Foreskin melanocyte (primary cell): ENCODE measurements at places on chromosomes 11 and 22.

GRCh38 chr11:114215428-114215827, 80.8 kb upstream of the NNMT start:
- DNase-seq: no peak

DNA sequence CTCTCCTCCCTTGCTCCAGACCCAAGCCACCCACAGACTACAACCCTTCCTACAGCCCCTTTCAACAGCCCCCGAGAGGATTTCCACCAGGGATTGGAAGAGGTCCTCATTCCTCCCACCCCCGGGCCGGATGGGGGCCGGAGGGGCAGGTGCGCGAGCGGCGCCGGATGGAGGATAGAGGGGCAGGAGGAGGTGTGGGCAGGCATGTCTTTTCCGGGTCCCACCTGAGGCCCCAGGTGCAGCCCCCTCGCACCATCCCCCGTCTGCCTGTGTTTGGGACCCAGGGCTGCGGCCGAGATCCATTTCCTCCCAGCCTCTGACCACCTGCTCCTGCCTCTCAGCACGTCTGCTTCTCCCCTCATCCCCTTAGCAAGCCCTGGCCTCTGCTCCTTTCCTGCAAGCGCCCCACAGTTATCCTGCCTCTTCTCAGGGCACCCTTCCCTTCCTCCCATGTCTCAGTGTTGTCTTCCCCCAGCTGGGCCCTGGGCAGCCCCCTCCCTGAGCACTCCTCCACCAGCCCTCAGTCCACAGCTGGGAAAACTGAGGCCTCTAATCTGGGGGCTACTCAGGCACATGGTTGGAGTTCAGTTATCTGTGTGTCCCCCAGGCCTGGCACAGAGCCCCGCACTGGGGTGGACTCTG, 19.3 kb upstream of the CBX7 start:
- DNase-seq: no peak

GRCh38 chr22:22944268-22944985, 56.8 kb downstream of the IGLL5 start:
- no peak for DNase-seq

GRCh38 chr11:17983569-17983968, 29.3 kb downstream of the SERGEF start:
- DNase-seq: no peak

- no peak for DNase-seq
Measured at GRCh38 chr22:49999063-49999945, 13.3 kb downstream of the IL17REL start.

GRCh38 chr22:24948356-24949202, 2.1 kb upstream of the LHFPL7 start:
- no peak for DNase-seq

GRCh38 chr11:125380756-125381445, 115.2 kb downstream of the FEZ1 start:
- no peak for DNase-seq

DNA sequence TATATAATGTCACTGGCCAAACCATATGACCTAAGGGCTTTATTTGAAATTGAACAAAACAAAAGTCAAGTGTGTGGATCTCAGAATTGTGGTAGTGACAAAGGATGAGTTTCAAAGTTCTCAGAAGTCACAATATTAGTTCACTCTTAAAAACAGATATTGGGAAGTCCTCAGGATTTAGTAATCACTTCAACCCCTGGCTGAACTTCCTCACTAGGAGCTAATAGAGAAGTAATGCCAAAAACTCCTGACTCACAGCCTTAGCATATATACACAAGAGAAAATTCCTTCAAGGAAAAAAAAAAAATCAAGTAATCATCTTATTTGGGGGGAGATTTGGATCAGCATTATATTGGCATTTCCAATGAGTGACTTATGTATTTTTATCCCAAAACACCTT, 75.6 kb upstream of the APOA1 start:
- DNase-seq: no peak

DNA sequence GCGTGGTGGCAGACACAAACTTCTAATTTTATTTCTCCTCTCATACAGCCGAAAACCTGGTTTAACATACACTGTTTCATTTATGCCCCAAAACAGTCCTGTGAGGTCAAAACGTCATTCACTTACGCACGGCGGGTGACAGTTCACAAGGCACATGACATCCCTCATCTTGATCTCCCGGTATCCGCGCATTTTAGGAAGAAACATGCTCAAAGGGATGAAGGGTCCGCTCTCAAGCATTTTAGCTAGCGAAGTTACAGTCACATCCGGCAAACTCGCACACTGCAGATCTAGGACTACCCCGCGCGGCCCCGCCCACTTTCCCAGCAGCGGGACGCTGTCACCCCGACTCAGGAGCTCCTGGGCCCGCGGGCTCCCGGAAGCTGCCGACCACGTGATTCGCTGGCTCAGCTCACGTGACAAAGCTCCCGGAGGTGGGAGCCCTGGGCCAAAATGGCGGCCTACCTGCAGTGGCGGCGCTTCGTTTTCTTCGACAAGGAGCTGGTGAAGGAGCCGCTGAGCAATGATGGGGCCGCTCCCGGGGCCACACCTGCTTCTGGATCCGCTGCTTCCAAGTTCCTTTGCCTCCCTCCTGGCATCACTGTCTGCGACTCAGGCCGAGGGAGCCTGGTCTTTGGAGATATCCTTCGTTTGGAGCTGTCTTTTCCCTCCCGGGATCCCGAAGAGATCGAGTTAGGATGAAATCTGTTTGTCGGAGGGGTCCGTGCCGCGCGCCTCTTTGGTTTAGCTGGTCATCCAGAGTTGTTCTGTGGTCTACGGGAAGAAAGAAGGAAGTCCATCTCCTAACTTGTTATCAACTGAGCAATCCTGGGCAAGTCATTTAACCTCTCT, at the start of gene VPS11:
TSS of gene VPS11 (plus strand) at position 448 of the 852 bp plus-strand sequence. CDS start at position 454, 6 bp downstream.
- DNase-seq: peak; percentile 93

GRCh38 chr11:111435046-111435698, 56.1 kb upstream of the POU2AF1 start:
- no peak for DNase-seq

DNA sequence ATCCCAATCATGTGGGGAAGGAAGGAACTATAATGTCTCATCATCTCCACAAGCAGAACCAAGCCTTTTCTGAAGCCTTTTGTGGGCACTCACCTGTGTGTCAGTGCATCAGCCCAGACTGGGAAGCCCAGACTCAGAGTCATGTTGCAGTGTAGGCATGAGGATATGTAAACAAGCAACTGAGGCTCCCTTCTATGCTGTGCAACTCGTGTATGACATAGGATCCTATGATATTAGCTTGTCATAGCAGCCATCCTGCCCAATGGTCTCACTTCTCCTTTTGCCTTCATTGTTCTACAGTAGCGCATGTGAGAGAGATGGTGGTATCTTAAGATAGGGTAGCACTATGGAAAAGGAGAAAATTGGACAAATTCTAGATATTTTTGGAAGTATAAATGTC, 103.4 kb upstream of the OLFML1 start:
- no peak for DNase-seq

GRCh38 chr22:32874385-32874784, 72.9 kb downstream of the TIMP3 start:
- no peak for DNase-seq

DNA sequence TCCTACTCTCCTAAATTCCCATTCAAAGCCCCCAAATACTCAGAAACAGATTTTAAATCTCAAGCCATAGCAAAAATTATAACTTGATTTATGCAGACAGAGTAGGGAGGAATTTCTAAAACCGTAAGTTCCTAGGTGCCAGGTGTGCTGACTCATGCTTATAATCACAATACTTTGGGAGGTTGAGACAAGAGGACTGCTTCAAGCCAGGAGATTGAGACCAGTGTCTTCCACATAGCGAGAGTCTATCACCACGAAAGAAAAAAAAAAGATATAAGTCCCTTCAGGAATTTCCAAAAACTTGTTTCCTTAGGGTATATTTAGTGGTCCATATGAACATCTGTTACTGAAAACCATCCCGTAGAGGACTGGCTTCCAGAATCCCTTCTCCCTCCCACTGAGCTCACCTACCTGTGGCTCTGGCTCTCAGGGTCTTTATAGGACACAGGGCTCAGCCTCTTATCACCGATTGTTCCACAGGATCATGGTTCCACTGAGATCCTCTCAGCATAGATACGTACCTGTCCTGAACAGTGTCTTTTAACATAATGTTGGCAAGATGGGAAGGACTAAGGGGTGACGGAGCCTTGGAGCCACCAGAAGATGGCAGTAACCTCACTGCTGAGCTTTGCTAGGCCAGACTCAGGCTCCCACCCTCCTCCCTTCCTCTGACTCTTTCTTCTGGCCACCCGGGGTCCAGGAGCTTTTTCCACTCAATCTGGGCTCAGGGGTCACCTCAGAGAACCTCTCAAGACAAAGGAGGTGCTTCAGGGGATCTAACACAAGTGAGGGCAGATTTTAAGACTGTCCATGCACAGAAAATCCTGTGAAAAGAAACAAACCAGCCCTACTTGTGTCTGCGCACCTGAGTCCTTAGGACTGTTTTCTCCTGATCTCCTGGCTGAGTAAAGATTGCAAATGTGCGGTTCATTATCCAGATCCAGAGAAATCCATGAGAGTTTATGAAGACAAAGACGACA, 117.5 kb upstream of the TOP3B start:
- no peak for DNase-seq

DNA sequence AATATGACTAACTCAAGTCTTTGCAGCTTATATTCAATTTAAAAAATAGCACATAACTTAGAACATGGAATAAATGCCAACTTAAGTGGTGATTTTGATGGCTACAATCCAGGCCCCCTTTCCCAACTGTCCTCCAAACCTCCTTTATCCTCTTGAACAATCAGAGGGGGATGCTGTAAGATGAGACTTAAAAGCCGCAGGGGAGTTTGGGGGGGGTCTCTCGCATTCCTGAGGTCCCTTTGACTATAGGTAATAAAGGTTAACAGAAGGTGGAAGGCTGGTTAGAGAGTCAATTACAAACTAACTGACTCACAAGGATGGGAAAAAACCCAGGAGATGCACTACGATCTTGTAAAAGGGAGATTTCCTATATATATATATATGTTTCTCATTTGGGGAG, 101.8 kb downstream of the KIRREL3 start:
- no peak for DNase-seq

- DNase-seq: no peak
Measured at GRCh38 chr22:19139001-19139356, 5.5 kb downstream of the ESS2 start.

GRCh38 chr11:121614636-121615240, 162.0 kb upstream of the SORL1-AS1 start:
- DNase-seq: no peak

- no peak for DNase-seq
Measured at GRCh38 chr11:15970506-15971214, 385.7 kb downstream of the SOX6 start.

GRCh38 chr11:109784536-109784935, 308.7 kb upstream of the ZC3H12C start:
- DNase-seq: no peak

DNA sequence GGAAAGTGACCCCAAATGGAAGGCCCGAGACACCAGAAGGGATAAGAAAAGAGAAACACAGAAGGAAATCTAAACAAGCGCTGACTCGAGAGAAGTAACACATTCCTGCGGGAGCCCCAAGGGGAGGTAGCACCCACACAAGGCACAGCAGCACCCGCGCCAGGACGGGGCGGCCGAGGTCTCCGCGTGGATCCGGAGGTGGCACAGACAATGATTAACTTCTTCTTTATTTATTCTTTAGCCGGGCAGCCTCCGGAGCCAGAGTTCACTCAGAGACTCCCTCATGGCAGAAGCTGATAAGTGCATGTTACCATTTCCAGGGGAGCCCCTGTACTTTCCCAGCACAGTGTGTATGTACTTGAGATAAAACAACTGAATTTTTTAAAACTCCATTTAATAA, 5.1 kb downstream of the TOLLIP start:
- no peak for DNase-seq

DNA sequence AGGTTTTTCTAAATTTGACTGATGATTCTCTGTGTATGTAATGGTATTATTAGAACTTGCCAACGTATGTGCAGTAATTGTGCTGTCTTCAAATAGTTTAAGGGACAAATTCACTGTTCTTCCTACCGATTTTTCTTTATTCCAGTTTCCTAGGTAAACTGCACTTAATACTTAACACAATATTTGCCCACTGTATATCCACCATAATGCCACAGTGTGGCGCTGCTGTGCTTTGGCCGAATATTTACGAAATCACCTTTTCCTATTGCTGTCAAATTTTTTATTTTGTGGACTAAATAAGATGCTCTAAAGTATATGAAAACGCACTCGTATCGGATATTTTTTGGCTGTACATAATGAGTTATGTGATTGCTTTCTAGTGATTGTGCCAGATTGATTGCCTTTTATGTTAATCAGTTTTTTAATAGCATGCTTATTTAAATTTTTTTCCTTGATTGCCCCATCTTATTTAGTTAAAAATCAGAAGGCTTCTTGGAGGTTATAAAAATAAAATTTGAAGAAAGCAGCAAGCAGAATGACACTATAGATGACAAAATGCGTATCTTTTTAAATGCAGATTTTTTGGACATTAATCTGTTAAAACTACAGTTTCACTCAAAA, 10.5 kb downstream of the AASDHPPT start:
- peak; percentile 29 for DNase-seq

DNA sequence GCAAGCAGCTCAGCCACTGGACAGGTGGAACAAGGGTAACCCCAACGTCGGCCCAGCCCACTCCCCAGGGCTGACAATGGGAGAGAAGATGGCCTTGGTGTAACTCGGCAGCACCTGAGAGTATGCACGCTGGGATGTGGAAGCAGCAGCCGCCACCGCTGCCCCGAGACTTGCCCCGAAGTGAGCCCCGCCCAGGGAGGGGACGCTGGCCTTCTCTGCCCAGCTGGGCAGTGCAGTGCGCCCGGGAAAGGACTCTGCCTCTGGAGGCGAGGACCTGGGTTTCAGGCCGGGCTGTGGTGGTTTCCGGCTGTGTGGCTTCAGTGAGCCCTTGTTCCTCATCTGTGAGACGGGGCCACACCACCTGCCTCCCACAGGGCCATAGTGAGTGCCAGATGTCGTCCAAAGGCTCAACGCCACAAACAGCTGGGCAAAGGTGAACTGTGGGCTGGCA, 8.6 kb upstream of the POLDIP3 start:
- no peak for DNase-seq

DNA sequence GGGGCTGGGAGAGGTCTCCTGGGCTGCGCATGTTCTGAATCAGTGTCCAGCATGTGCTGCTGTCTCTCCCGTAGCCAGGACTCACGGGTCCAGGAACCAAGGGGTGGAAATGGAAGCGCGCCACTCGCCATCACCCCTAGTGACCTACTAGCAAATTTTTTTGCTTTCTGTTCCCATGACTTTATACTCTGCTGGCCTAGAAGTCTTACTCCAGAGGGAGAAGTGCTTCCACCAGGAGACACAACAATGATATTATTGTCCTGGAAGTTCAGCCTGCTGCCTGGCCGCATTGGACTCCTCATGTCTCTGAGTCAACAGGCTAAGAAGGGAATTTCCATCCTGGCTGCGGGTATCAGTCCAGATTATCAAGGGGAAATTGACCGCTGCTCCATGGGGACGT, 729.7 kb downstream of the BRD1 start:
- DNase-seq: peak; percentile 96

- no peak for DNase-seq
Measured at GRCh38 chr11:12963051-12963450, 46.1 kb upstream of the RASSF10 start.

GRCh38 chr11:121688860-121689614, 236.3 kb upstream of the SORL1-AS1 start:
- DNase-seq: no peak

GRCh38 chr11:22711071-22711770, 44.8 kb downstream of the GAS2 start:
- no peak for DNase-seq

- DNase-seq: no peak
Measured at GRCh38 chr11:85313741-85314140, 313.4 kb downstream of the DLG2 start.
